Fibroblast of villous mesenchyme (primary cell): ENCODE measurements at places on chromosomes 7 and 10. TPM values are rescaled to one million over a fixed set of nuclear protein-coding genes. Genes with fewer than 3 reads are reported as not detected.

DNA sequence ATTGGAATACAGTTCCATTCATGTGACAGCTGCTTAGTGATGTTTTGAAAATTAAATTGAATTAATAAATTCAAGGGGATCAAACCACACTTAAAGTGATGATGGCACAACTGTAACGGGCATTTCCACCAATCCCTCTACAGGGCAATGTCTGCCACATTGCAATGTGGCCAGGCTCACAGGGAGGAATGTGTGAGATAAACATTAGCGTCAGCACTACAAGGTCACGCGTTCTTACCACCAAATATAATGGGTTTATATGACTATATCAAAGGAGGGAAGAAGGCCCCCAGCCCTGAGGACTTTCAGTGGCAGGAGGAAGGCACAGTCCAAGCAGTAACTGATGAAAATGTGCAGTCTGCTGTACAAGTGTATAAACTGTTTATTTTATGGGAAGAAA lies 31.1 kb upstream of the CELF2 start:
- DNase-seq, result no peak

- peak; percentile 28 for DNase-seq
These were observed 2.6 kb upstream of the KAT6B start for GRCh38 chr10:74823791-74824183.

GRCh38 chr10:31209478-31209877 lies 109.5 kb upstream of the ZEB1 start:
- DNase-seq, result no peak

PAX4 gene
- not detected in 2 replicates for total RNA-seq
